ENCODE measurements at places on chromosomes 4 and X.

- no peak for DNase-seq
Observed at GRCh38 chr4:156060661-156061060, 107.0 kb upstream of the CTSO start.

DNA sequence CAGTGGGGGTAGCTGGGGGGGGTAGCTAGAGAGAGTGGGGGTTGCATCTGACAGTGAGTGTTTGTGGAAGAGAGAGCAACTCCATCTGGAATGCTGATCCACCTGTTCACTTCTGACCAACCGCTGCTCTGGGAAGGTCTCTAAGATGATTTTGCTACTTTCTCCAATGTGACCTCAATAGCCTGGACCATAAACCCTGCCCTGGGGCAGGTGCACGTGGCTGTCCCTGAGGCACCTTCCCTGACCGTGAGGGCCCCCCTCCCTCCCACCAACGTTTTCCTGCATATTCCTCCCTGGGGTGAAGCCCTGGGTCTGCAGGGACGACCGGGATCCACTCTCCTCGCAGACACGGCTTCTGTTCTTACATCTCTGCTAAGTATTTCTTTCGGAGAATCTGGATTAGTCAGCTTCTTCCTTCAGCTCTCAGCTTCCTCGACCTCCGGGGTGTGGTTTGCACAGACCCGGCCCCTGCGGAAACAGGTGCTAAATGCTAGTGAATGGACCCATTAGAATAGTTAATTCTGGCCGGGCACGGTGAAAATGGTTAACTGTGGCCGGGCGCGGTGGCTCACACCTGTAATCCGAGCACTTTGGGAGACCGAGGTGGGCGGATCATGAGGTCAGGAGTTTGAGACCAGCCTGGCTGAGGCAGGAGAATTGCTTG is 21.4 kb upstream of the PLCXD1 start:
- DNase-seq, result no peak

- DNase-seq, result no peak
Observed at GRCh38 chr4:110769578-110769977, 146.7 kb upstream of the PITX2 start.

DNA sequence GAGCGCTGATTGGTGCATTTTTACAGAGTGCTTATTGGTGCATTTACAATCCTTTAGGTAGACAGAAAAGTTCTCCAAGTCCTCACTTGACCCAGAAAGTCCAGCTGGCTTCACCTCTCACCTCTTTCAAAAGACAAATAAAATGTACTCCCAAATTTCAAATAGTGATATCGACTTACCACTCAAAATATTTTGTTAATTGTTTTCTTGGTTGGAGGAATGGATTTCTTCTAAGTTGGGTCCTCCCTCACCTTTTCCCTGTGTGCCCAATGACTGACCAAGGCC is 338.4 kb upstream of the KLF3 start:
- no peak for DNase-seq

GRCh38 chrX:81336455-81337152 is 134.7 kb downstream of the SH3BGRL start:
- no peak for DNase-seq

DNA sequence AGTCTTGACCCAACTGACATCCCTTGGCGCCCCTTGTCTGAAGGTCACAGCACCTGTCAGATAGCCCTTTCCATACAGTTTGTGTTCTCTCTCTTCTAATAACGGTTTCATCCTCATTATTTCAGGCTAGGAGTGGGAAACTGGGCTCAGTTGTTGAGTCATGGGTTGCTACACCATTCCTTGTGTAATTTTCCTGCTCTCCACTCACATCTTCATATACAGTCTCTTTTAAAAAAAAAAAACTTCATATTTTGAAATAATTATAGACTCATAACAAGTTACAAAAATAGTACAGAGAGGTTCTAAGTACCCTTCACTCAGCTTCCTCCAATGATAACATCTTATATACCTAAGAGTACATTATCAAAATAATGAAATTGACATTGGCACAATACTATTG is 60.2 kb upstream of the GRPR start:
- DNase-seq, result no peak

GRCh38 chrX:132413459-132413858 is 75.4 kb downstream of the MBNL3 start:
- no peak for DNase-seq

DNA sequence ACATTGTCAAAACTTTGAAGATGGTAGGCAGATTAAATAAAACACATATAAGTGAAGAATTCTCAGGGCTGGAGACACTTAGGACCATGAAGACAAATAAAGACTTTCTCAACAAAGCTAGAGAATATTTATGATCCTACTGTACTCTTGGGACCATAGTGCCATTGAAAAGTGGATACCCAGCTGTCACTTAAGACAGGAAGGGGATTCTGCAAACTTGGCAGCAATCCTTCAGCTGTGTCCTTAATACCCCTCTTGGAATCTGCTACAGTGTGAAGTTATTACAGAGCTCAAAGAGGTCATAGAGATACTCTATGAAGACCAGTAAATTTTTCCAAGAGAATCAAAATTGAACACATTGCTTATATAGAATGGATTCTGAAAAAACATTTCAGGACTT is 24.3 kb downstream of the PDE5A start:
- DNase-seq, result no peak

- no peak for DNase-seq
Observed at GRCh38 chr4:82515705-82516104, 46.1 kb downstream of the TMEM150C start.

- DNase-seq, result no peak
Observed at GRCh38 chr4:52604215-52604614, 54.9 kb downstream of the USP46 start.

GRCh38 chr4:109665783-109666485 is 37.3 kb downstream of the CASP6 start:
- DNase-seq, result no peak

DNA sequence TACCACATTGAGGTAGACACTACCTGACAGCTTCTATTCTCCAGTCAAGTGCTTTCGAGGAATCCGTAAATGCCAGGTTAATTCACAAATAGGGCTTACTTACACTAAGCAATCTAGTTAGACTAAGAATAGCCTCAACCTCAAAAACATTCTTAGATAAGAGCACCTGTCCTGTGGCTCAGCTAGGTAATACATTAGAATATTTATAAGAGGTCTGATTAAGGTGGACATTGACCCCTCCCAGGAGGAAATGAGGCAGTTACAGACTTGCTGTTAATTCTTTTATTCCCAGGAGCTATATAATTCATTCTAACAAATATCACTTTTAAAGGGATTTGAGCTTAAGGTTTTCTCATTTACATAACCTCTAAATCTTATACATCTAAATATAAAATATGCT is 758.1 kb downstream of the GRID2 start:
- no peak for DNase-seq

DNA sequence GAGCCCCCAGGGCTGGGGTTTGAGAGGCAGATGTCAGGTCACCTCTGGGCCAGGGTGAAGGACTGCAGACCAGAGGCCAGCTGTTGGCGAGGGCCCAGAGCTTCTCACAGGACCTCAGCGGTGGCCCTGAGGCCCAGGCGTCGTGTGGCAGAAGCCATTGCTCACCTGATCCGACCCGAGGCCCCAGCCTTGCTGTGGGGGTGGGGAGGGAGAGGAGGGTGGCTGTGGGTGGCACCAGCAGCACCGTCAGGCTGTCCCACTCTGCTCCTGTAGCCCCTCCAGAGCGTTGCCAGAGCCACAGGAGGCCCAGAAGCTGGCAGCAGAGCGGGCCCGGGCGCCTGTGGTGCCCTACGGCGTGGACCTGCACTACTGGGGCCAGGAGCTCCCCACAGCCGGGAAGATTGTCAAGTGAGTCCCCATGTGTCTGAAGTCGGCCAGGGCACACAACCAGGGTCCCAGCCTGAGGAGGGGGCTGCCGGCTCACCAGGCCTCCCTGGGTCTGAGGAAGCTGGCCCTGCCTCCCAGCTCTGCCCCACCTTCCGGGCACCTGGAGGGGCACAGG is 28.8 kb downstream of the UVSSA start:
- no peak for DNase-seq

DNA sequence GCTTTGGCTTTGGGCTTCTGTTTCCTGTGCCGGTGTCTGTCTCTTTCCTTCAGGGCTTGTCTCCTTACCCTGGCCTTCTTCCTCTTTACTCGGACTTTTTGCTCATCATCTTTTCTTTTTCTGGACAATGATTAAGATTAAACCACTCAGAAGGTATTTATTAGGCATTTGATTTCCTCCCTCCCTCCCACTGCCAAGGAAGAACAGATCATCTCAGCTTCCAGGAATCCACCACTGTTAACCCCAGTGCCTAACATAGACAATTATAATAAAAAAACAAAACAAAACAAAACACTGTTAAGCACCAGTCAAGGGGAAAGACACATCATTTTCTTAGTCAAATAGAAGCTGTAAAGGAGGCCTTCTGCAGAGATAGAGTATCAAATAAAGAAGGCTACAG is 16.6 kb downstream of the PGRMC1 start:
- no peak for DNase-seq

GRCh38 chrX:101429934-101430333 is 21.9 kb downstream of the HNRNPH2 start:
- no peak for DNase-seq

GRCh38 chr4:169627307-169627706 is 6.9 kb downstream of the CLCN3 start:
- DNase-seq, result no peak

DNA sequence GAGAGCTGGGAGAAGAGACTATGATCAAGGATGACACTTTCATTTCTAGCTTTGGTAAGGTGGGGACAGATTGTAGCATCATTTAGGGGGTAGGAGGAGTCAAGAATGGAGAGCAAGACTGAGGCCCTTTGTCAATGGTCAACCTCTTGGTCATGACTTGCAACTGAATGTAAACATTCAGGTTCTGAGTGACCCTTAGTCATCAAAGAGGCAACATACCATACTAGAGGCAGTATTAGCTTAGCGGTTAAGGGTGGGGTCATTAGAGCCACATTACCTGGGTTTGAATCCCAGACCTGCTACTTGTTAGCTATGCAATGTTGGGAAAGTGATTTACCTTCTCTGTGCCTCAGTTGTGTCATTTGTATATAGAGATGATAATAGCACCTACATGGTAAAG is 76.5 kb downstream of the MED28 start:
- DNase-seq, result no peak

- no peak for DNase-seq
Observed at GRCh38 chrX:34655501-34656455, 1.3 kb downstream of the TMEM47 start.

DNA sequence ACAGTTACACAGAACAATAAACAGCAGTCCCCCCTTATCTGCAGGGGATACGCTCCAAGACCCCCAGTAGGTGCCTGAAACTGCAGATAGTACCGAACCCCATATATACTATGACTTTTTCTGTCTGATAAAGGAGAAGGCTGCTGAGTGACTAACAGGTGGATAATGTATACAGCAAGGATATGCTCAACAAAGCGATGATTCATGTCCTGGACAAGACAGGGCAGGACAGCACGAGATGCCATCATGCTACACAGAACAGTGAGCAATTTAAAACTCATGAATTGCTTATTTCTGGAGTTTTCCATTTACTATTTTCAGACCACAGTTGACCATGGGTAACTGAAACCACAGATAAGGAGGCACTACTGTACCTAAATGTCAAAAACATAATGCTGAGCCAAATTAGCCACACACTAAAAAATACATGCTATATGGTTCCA is 76.1 kb downstream of the MANBA start:
- DNase-seq, result no peak
